ENCODE measurements at places on chromosomes 1 and 21.

GRCh38 chr1:225772323-225772768, 5.3 kb upstream of the SRP9 start:
- peak; percentile 91 for DNase-seq

- no peak for DNase-seq
These were observed 1.4 kb upstream of the OLFML3 start for GRCh38 chr1:113977906-113978305.

GRCh38 chr1:9164919-9165318, 36.0 kb upstream of the GPR157 start:
- DNase-seq = no peak

- DNase-seq = no peak
These were observed 93.7 kb upstream of the ARHGEF16 start for GRCh38 chr1:3360646-3361257.

- no peak for DNase-seq
These were observed 7.0 kb upstream of the BMP8B start for GRCh38 chr1:39795651-39796050.

DNA sequence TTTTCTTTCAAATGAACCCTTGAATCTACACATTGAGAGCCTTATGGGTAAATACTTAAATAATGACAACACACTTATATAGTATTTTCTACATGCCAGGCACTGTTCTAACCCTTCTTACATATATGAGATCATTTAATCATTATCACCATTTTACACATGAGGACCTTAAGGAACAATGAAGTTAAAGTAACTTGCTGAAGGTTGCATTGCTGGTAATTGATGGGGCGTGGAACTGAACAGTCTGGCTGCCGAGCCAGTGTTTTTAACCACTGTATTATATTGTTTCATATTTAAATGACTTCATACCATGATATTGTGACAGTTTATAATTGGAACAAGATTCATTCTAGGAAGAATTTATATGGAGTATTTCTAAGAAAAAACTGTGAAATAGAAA, 111.9 kb upstream of the TENT5C start:
- DNase-seq = no peak

- no peak for DNase-seq
These were observed 3901.2 kb downstream of the SRGAP2C start for GRCh38 chr1:125085720-125086591.

DNA sequence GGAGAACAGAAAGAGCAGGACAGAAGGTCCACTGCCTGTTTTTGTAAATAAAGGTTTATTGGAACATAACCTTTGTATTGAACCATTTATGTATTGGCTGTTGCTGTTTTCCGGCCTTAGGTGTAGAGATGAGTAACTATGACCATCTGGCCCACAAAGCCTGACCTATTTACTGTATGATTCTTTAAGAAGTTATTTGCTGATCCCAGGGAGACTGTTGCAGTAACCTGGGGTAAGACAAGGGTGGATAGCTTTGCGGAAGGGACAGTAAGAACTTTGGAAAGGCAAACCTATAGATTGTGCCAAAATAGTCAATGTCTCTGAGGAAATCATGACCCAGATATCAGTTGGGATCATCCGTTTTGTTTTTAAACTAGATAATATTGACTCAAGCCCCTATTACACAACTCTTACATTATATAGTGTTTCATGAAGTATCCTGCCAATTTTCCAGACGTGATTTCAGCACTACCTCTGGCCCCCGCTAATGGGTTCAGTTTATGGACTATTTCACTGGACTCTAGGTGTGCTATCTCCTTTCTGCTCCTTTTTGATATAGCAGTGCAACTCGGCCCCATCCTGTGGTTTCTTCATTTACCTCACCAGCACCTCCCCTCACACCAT, 20.8 kb upstream of the TLCD4 start:
- no peak for DNase-seq

GRCh38 chr1:10833630-10834557, 37.4 kb upstream of the CASZ1 start:
- no peak for DNase-seq

GRCh38 chr1:31497601-31498000, 78.7 kb upstream of the TINAGL1 start:
- no peak for DNase-seq

GRCh38 chr1:154567386-154568156, at the start of gene CHRNB2:
Gene CHRNB2 (plus strand): TSS chr1:154567778. CDS start chr1:154568045, 267 bp downstream.
- peak; percentile 80 for DNase-seq

GRCh38 chr1:27152004-27152828, 2.7 kb downstream of the SLC9A1 start:
- DNase-seq = no peak

DNA sequence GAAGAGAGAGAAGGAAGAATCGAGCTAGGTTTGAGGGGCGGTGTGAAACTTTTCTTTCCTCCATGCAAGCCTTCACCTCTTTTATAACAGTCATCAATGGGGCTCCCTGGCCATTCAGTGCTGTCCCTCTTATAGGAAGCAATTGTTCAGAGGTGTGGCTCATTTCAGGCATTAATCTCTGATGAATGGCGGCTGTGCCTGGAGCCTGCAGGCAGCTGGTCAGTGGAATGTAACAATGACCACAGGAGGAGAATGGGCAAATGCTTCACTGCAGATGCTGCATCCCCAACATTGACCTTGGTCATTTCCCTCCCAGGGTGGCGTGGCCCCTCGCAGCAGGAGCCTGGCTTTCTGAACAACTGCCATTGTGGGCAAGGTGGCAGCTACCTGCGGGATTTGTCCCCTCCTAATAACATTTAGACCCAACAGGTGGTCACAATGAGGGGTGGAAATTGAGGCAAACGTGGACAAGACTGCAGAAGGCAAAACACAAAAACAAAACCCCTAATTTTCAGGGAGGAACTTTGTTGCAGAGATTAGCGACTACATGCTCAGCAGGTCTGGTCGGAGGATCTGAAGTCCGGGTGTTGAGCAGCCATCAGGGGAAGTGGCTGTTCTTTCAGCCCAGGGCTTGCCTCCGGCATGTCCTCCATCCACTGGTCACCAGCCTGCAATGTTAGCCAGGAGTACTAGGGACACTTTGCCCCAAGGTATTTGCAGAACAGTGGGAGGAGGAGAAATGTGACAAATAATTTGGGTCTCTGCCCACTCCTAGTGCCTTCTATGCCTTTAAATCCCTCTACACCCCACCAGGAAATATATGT, 97.3 kb upstream of the PAXBP1 start:
- DNase-seq = no peak

DNA sequence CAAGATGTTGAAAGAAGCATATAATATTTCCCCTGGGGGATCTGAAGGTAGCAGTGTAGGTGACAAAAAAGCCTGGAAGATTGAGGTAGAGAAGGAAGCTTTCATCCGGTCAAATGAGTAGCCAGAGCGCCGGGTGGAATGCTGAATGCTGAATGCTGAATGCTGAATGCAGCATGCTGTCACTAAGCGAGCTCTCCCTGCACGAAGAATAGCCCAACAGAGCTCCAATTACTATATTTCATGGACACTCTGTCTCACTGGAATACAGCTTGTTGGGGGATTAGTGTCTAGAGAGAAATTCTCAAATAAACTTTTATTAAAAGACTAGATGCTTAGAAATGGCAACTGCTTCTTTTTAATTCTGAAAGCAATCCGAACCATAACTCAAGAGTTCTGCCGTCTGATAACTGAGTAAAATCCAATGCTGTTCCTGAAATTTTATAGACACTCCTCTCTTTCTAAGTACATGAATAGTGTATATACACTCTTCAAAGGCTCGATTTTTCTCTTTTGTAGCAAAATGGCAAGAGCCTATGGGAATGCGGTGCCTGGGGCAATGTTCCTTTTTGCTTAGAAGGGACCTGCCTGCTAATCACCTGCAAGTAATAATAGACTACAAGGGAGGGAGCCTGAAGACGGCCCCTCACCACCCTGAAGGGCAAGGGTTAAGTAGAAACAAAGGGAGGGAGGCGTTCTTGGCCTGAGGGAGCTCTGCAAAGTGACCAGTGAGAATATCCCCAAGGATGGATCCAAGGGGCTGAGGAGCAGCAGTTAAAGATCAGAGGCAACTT, 203.7 kb upstream of the ESRRG start:
- no peak for DNase-seq

DNA sequence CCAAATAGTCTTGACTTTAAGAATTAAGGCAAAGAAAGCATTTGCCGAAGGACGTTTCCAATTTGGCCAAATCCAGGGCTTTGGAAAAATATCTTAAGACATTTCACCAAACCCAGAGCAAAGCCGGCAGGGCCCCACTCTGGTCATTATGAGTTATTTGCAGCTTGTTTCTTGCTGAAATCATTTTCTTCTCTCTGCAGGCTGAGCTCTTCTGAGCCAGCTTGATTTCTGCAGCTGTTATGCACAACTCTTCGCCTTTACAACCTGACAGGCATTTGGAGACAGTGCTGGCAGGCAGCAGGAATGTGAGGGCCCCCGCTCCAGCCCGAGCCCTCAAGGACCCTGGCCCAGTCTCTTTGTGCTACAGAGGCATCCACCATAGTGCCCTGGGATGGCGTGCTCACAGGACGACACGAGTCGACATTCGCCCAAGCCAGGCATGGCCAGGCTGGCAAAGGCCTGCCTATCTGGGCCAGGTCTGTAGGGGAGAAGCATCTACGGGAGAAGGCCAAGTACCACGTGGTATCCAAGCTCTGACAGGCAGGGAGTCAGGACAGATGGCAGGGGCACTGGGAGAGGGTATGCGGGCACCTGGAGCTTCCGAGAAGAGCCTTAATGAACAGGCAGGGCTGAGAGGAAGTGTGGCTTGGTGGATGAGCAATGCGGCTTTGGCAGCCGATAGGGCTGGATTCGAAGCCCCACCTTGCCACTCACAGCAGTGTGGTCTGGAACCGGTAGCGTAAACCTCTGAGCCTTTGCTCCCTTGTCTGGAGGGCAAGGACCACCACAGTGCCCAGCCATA, 32.3 kb downstream of the SYF2 start:
- no peak for DNase-seq

GRCh38 chr1:203152158-203153034, 23.2 kb downstream of the MYBPH start:
- DNase-seq = peak; percentile 99

- DNase-seq = no peak
These were observed 47.8 kb upstream of the WNT4 start for GRCh38 chr1:22190731-22191130.

DNA sequence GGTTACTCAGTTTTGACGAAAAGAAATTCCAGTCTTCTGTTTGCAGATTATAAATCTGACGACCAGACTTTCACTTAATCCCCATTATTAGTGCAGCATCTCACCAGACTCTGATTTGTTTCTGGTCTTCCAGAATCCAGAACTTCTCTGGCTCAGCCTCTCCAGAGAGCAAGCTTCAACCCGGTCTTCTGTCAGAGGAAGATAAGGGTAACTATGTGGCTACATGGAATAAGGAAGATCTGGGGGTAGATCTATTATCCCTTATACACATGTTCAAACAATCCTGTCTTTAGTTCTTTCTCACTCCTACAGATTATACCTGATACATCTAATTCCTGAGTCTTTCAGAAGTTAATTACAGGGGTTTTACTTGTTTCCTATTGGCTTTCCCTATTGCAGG, 9.9 kb downstream of the PHTF1 start:
- DNase-seq = no peak

GRCh38 chr1:30286988-30287839, 436.2 kb downstream of the MATN1 start:
- DNase-seq = no peak

- DNase-seq = no peak
These were observed 1.5 kb upstream of the FCRLA start for GRCh38 chr1:161705537-161705936.

DNA sequence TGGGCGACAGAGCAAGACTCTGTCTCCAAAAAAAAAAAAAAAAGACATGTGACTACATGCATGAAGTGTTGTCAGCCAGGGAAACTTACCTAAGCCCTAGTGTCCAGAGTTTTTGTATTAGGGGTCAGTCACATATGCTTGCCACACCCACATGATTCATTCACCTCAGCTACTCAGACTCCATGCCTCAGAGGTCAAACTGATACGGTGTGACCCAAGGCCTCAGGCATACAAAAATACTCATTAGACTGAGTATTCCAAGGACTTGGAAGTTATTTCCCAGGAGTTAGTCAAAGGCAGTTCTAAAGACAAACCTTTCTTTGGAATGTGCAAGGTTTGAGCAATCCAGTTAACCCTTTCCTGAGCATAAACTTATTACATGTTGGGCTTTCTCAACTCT, 6.3 kb upstream of the TRIM33 start:
- no peak for DNase-seq

- DNase-seq = no peak
These were observed 20.4 kb downstream of the CEP85 start for GRCh38 chr1:26254404-26254803.

DNA sequence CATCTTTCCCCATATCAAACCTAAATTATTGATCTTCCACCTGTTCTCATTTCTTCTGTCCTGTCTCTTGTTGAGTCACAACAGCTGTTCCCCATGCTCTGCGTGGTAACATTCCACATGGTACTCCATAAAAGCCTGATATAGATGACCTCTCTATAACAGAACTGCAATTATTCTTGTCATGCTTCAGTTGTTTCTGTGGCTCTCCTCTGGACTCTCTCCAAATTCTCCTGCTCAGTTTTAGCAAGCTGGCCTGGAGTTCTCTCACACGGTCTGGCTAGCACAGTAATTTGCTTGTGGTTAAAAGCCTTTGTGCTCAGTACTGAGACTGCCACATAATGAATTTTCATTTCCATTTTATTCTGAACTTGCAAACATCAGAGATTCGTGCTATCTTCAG, 10.6 kb upstream of the LRRC39 start:
- peak; percentile 90 for DNase-seq

DNA sequence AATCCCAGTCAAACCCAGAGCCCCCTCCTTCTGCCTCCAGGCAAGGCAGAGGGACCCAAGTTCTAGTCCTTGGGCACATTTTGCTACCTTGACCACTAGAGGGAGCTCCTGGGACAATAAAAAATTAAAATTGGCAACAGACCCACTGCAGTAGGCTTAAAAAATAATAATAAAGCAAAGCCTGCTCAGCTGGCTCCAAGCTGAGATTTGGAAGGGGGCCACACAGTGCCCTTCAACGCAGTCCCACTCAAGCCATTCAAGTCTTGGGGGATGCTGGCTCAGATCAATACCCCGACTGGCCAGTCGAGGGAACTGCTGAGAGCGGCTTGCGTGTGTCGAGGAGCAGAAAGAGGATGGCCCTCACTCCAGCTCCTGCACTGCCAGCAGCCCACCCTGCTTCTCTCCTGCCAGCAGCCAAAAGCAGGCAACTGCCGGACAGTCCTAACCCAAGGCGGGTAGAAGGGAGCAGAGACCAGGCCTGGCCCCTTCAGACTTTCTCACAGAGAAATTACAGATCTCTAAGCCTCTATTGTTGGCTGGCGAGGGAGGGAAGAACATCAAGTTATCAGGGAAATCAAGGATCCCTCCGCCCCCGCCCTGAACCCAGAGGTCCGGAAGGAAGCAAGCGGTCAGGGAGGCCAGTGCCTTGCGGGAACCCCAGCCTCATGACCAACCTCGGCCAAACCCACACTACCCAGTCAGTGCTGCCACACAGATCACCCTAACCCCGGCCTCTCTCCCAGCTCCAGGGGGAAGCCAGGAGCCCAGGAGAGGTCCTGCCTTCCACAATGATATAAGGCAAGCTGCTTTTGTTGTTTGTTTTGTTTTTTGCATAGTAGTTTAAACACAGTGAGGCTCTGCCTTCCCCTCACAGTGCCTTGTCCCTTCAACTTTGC, 4.9 kb upstream of the ALDH4A1 start:
- peak; percentile 44 for DNase-seq

- DNase-seq = no peak
These were observed 39.2 kb downstream of the KCNAB2 start for GRCh38 chr1:6084781-6085495.

Measured in ACHN (cell line).